Cardiac septum (tissue), 1 donor: ENCODE measurements at places on chromosomes 6 and 20. TPM values are rescaled to one million over a fixed set of nuclear protein-coding genes. Genes with fewer than 3 reads are reported as not detected.
A peak's percentile ranks its signal among the peaks of the same experiment; 100 is the strongest.

TFAP2A gene
- 0.54 TPM for total RNA-seq

DNA sequence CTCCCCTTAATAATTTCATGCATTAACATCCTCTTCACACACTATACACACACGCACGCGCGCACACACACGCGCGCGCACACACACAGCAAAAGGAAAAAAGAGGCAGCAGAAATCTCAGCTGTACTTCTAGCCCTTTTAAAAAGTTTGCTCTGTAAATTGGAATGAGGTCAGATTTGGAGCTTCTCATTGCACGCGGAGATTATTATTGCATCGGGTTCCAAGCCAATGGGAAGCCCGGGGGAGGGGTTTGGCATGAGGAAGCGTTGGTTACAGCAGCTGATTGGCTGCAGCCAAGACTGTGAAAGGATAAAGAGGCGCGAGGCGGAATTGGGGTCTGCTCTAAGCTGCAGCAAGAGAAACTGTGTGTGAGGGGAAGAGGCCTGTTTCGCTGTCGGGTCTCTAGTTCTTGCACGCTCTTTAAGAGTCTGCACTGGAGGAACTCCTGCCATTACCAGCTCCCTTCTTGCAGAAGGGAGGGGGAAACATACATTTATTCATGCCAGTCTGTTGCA, at the start of gene SOX4:
TSS of gene SOX4 (plus strand) at position 340 of the 515 bp plus-strand sequence. CDS start 784 bp downstream, outside the sequence.
- DNase-seq: peak; percentile 95

DNA sequence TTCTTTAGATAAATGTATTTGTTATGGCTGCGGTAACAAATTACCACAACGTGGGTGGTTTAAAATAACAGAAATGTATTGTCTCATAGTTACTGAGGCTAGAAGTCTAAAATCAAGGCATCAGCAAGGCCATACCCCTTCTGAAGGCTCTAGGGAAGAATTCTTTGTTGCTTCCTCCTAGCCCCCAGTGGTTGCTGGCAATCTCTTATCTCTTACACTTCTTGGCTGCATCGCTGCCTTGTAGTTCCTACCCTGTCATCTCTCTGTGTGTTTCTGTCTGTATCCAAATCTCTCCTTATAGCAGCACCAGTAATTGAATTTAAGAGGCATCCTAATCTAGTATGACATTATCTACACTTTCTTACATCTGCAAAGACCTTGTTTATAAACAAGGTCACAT, 534.7 kb downstream of the PHF3 start:
- no peak for DNase-seq

DNA sequence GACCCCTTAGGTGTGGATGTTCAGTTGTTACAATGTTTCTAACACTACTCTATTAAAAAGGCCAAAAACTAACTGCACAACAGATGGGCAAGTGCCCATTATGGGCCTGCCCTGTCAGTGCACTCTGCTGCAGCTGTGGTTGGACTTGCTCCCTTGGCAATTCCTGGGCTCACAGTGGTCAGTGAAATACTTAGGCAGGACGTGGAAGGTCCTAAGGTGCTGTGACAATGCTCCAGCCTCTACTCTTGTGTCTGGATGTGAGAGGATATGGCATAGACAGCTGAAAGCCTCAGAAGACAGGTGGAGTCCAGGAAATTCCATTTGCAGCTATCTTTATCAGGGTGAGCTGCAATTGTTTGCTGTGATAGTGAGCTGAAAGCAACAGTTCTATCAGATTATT, 136.5 kb upstream of the OLIG3 start:
- DNase-seq: no peak

WFDC10B gene
- total RNA-seq: not detected

DNA sequence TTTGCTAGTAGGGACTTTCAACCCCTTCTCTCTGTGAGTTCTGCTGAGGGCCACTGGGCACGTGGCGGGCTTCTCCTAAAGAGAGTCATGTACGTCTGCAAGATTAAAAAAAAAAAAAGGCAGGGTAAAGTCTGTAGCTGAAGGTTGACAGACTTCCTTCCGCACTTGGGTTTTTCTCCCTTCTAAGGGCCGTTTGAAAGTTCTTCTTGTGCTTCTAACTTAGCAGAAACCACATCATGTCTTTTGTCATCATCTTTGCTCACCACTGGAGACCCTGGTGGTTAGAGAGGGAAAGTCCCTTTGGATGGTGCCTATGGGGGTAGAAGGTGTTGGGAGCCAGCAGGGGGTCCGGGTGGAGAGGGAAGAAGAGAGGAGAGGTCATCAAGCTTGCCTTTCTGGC, 31.4 kb downstream of the PRDM1 start:
- no peak for DNase-seq

SNRPB gene
- 53.0 TPM for total RNA-seq

- no peak for DNase-seq
Measured at GRCh38 chr6:41451039-41451438, 95.1 kb upstream of the FOXP4 start.

IER3 gene
- 285 TPM for total RNA-seq

DNA sequence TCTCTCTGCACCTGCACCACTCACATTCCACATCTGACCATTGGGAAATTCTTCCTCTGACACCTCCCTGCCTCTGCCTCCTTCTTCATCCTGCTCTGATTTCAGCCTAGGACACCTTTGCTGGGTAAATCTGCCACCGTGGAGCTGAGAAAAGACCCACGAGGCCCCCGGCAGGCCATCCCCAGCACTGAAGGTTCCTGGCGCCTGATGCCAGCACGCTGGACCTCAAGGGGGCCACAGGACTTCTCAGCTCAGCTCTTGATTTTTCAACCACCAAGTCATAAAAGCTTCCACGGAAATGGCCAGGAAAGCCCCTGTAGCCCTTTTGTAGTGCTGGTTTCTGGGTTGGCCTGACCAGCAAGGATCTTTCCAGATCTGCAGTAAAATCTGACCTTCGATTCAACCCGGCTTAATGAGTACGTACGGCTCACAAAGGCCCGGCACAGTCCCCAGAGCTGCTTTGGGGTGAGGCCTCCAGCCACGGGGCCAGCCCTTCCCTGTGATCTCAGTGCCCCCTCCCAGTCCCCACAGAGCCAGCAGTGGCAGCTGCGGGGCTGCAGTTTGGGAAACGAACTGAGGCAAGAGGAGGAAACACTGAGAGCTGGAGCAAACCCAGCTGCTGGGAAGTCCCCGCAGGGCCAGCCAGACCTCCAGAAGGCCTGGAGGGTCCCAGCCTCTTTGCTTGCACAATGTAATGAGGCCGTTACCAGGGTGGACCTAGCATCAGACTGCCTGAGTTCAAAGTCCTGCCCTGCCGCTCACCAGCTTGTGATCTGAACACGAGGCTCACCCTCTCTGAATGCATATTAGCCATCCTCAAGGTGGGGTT, 157.5 kb downstream of the BMP7 start:
- no peak for DNase-seq

GRCh38 chr20:31474758-31475427, at the start of the genes DEFB124 and REM1:
TSS of gene DEFB124 (minus strand) at chr20:31475127. CDS start at chr20:31473013, 2,114 bp downstream.
TSS of gene REM1 (plus strand) at chr20:31475288. CDS start at chr20:31476446, 1,158 bp downstream.
- DNase-seq: no peak

TCP11 gene
- total RNA-seq: not detected

NRSN1 gene
- not detected for total RNA-seq

DNA sequence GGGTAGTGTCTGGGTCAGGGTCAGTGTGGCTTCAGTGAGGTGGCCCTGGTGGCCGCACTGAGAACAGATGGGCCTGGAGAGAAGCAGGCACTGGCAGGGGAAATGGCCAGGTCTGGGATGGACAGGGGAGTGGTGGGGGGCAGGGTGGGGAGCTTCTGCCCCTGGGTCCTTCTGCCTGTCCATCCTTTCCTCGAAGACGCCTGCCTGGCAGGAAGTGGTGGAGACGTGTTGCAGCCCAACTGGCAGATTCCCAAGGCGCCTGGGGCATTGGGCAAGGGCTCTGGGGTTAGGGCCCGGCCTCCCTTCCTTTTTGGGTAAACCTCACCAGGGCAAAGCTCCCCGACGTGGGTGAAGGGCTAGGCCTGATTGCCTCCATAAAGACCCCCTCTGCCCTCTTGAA, 10.4 kb downstream of the SRC start:
- no peak for DNase-seq

- no peak for DNase-seq
Measured at GRCh38 chr20:39823224-39823623, 861.1 kb downstream of the DHX35 start.

GRCh38 chr6:158518191-158519127, 41.4 kb upstream of the TMEM181 start:
- DNase-seq: no peak

DNA sequence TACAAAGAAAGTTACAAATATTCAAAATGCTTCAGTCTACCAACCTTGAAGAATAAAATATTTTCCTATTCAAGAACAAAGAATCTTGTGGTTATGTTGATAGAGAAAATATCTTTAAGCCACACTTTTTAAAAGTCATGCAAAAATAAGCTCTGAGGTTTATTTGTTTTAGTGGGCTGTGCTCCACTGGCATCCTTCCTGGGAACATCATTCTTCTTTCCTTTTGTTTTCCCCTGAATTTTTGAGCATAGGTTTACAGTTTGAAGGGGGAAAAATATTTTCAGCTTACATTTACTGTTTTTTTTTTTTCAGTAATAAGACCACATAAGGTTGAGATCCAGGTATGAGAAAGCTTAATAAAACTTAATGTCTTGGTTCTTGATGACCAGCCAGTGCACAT, 72.0 kb upstream of the BACH2 start:
- DNase-seq: no peak

C20orf144 gene
- not detected for total RNA-seq

DNA sequence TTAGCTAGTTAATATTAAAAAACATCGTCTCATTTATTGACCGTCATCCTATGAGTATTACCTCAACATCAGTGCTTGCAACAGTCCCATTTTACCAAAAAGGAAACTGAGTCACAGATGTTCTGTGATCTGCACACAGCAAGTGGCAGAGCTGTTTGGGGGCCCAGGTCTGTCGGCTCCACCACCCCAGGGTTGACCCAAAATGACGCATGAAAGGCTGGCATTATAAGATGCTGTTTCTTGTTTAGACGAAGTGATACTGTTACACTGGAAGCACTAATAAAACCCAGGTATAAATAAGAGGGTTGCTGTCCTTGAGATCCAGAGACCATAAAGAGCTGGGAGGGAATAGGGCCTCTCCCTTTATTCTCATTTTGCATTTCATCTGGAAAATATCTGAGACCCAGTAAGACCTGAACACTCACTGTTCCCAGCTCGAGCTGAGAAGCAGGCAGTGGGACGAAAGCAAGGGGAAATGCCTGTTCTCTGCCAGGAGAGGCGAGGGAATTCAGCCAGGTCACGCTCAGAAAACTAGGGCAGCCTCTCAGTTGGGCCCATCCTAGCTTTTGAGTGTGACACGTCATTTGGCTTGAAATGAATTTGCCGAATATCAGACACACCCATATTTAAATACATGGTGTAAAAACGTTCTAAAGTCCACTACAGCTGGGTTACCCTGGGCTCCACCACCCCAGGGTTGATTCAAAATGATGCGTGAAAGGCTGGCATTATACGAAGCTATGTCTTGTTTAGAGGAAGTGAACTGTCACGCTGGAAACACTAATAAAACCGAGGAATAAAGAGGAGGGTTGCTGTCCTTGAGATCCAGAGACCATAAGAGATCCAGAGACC, 1.4 kb upstream of the MICAL1 start:
- DNase-seq: no peak

GRCh38 chr20:62015540-62016288, 50.0 kb downstream of the TAF4 start:
- no peak for DNase-seq

- DNase-seq: peak; percentile 65
Measured at GRCh38 chr20:43452404-43453126, 5.1 kb upstream of the SRSF6 start.
